Kidney epithelial cell (primary cell): ENCODE measurements at places on chromosomes 6 and 20.

- no peak for DNase-seq
Measured at GRCh38 chr6:34027445-34027936, 118.4 kb downstream of the GRM4 start.

- no peak for DNase-seq
Measured at GRCh38 chr6:147508866-147509608, 547 bp downstream of the SAMD5 start.

DNA sequence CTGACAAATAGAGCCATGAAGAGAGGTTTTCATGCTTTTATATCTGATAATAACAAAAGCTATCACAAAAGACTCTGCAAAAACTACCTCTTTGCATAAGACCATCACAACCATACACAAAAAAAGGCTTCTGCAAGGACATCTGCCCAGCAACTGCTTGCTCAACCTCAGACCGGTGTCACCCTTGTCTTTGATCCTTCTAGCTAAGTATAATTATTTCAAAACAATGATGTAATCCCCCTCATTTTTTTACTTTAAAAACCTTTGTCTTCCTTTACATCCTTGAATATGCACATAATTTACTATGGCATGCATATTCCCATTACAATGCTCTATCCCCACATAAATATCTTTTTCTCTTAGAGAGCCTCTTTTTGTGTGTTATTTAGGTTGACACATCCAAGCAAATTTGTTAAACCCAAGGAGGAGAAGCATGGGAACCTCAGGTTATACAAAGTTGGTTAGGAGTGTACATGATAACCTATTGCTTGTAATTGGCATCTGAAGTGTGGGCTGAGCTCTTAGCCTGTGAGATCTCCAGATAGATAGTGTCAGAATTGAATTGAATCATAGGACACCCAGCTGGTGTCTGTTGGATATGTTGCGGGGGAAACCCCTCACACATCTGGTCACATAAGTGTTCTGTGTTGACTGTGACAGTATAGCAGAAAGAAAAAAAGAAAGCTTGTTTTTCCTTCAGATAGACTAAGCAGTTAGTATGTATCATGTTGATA is 20.7 kb upstream of the CGA start:
- no peak for DNase-seq

GRCh38 chr6:37127961-37128862 is 41.7 kb upstream of the PIM1 start:
- no peak for DNase-seq

DNA sequence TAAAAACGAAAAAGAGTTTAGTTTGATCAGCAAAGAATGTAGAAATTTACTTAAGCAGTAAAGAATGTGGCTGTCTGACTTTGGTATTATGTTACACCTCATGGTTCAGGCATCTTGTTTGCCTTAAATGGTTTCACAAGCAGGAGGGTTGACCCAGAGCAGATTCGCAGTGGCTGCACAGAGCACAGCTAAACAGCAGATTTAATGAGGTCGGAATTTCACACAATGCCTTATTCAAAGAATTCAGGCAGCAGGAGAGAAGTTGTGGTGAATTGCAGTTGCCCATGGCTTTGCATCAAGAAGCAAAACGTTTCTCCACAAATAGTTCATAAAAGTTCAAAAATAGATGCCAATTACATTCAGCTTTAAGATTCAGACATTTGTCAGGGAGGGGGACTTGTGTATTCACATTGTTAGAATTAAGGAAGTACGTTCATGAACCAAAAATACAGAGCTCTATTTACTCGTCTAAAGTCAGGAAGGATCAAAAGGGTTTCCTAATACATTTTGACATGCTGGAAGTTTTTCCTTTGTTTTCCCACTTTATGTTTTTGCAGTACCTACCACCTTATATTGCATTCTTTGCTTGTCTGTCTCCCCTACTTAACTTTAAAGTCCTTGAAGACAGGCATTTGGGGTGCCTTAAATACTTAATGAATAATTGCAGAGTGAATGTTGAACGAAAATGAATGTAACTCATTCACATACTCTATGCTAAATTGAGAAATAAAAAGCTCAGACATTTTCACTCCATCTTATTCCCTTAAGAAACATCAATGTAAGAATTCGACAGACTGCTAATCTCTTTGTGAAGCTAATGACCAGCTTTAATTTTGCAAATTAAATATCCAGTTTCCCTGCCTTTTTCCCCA is 1163.6 kb upstream of the CITED2 start:
- peak; percentile 98 for DNase-seq
